ENCODE measurements at places on chromosomes 2 and 18.

DNA sequence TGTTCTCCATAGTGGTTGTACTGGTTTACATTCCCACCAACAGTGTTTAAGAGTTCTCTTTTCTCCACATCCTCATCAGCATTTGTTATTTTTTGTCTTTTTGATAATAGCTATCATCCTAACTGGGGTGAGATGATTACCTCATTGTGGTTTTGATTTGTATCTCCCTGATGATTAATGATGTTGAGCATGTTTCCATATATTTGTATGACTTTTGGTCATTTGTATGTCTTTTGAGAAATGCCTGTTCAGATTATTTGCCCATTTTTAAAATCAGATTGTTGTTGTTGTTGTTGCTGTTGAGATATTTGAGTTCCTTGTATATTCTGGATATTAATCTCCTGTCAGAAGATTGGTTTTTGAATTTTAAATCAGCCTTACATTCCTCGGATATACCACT, 147.5 kb downstream of the NCOA1 start:
- no peak for DNase-seq

DNA sequence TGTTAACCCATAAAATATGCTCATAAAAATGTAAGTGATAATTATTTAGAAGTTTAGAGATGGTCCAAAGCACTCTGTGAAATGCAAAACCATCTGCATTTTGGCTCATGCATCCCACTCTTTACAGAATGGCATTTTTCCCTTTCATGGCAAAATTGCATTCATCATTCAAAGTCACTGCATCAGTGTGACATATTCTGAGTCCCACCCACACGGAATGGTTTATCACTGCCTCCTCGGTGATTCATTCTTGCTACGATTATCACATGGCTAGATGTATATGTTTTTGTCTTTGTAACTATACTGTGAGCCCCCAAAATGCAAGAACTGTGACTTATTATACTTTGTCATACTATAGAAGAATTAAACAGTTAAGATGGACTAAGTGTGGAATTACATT, 293.0 kb downstream of the LRATD1 start:
- no peak for DNase-seq

DNA sequence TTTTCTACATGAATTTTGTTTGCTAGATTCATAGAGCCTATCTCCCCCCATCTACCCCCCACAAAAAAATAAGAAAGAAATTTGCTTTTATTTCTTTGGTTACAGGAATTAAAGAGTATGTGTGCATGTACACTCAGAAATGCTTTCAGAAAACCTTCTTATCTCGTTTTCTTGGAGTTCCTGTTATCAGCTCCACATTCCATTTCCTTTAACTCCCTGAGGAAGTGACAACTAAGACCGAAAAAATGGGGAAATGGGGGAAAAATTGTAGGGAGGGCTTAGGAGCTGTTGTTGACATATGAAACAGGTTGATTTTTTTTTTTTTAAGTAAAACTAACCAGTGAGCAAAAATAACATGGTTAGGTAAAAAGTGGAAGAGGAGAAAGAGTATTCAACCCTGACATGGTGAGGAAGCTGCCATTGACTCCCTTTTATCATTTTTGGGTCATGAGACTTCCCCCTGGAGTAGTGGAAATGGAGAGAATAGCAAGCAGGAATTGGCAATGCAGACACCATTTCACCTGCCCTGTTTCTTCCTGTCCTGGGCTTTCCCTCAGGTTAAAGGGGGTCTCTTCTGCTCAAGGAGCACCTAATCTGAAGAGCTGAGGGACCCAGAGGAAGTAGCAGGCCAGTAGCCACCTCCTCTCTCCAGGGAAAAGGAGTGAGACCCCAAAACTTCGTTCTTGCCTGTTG, 93.5 kb downstream of the OSBPL6 start:
- no peak for DNase-seq

DNA sequence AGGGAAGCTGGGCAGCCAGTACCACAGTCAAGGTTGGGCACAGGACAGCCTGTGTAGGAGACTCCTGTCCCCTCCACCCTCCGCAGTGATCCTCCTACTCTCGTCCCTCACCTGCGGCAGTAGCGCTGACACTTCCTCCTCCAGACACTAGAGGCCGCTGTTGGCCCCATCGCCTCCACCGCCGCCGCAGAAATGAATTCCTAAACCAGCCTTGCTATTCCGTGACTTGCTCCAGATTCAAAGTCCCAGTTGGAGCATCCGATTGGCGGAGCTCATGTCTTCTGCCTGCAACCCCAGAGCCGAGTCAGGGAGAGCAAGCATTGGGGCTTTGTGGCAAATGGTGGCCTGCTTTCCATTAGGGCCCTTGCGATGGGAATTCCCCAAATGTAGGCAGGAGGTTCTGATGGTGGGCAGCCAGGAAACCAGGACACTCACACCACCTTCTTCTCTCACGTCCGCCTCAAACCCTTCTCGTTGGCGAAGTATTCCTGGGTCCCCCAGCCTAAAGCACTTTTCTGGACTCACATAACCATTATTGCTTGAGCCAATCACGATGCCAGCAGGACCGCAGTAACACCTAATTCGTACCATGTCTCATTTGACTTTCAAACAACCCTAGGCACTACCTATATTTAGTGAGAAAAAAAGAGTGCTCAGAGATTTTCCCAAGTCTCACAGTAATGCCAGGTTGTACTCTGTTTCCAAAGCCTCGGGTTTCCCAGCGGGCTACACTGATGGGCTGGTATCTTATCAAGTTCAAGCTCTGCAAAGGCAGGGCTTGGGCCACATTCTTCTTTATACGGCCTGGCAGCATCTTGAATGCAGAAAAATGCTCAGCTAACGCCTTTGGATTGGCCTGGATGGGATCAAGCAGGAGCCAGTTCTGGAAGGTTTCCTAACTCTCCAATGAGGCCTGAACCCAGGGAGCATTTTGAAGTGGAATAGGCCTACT, 1.2 kb upstream of the DNAJB2 start:
- peak; percentile 60 for DNase-seq

DNA sequence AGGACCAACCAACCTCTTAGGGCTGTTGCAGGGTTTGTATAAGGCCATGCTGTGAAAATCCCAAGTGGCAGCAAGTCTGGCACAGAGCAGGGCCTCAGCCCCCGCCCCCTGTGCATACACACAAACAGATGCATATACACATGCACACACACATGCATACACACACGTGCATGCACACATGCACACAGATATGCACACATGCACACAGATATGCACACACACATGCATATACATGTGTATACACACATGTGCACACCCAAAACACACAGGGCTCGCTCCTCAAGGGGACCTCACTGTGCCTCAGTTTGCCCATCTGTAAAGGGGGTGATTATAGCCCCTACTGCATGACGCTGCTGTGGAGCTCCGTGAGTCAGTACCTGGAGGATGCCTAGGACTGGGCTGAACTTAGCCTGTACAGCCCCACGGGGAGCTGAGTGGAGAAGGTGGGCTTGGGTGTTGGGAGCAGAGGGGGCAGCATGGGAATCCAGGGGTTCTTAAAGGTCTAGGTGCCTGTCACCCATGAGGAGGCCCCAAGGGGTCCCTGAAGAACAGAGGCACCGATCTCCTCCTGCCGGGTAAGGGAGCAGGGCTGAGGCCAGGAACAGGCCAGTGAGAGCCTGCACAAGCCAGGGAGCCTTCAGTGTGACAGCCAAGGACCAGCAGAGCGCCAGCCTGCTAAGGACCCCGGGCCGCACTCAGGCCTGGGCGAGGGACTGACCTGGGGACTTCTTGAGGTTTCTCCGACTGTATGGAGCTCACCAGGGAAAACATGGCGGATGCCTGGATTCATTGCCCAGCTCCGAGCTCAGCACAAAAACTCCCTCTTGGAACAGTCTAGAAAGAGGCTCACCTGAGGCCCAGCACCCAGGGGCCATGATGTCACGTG, 24.0 kb upstream of the ALPI start:
- no peak for DNase-seq

- no peak for DNase-seq
These were observed 19.3 kb downstream of the TGFA start for GRCh38 chr2:70534183-70534836.

DNA sequence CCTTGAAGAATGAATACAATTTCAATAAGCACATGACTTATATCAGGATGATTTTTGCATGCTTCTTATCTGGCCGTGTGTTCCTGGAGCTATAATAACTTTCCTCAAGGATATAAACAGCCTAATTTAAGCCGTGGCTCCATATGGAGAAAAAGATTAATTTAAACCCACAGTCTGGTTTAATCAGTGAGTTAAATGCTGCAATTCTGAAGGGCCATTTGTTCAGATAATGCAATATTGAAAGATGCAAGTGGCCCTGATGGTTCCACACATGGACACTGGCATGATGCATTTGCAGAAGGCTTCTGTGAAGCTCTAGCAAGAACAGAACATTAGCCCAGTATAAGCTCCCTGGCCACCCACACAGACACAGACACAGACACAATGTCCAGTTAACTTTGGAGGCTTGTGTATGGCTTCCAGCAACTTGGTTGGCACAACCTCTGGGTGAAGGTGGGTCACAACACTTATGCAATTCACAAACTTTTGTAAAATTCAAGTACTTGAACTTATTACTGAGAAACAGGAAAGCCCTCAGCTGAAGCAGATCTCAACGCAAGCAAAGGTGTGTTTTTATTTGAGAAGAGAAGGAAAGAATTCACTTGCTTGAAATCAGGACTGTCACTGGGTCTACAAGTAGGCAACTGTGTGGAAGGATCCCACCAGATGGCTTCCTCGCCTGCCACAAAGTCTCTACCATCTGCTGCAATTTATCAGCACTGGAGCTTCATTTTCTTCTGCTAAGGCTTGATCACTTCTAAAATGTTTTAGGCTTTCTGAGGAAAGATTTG, 63.3 kb downstream of the MDH1 start:
- no peak for DNase-seq

- no peak for DNase-seq
These were observed 339.0 kb downstream of the RAD51AP2 start for GRCh38 chr2:17179145-17179808.

DNA sequence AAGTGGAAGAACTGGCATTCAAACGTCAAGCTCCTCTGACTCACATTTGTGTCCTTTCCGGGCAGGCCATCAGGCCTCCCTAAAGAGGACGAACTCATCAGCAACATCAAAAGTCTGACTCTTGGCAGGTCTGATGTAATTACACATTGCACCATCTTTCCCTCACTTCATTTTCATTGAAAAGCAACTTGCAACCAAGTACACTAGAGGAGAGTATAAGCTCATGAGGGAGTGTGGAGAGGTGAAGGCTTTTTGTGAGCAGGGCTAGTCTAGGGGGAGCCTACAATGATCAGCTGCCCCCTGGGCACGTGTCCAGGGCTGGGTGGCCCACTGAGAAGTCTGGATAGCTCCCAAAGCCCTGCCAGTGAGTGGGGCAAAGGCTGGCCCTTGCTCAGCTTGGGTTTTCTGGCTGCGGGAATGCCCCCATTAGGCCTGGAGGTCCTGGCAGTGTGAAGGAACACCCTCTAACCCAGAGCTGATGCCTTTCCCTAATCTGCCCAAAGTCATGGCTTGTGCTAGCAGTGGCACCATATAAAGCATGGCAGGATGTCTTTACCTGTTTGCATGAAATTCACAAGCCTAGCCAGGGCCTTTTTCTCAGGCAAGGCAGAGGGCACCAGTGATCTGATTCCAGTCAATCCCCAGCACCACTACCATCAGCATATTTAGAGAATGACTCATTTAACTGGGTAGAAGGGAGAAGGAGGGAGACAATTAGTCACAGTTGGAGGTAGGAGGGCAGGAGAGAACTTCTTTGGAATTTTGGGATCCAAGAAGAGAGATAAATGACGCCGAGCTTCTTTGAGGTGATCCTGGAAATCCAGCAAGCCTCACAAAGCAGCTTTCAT, 8.5 kb upstream of the DAW1 start:
- no peak for DNase-seq

DNA sequence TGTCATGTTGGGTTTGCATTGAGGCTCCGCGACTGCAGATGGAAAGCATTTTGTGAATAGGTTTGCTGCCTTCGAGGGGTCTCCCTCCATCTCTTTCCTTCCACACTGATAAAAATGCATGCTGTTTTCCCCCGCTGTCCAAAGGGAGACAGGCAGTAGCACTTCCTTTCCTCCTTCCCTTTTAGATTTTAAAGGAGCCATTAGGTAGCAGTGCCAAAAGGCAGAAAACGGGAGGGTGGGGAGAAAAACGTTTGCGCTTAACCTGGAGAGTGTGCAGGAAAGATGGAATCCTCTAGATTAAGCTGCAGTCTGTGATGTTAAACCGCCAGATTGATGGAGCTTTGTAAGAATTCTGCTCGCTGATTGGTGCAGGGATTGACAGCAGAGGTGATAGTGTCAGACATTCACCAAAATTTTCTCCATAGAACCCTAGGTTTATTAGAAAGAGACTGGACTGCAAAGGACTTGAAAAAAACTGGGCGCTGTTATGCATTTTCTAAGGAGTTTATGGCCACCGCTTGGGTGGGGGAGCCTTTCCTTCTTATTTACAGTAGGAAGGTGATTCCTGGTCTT, 688 bp downstream of the MAPRE2 start:
- DNase-seq = no peak

DNA sequence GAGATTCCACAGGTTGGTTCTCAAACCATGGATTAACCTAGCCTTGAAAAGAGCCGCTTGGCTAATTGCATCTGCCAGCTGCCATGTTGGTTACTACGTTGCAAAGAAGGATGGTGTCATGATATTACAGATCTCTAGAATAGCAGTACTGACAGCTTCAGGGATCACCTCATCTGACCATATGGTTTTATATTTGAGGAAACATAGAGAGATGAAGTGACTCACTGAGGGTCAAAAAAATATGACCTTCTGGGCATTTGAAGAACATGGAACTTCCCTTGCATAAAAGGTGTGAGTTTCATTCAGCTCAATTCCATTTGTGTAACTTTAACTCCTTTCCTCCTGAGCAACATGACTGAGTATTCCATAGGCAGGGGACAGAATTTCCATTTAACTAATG, 242.3 kb downstream of the SETBP1 start:
- DNase-seq = no peak

DNA sequence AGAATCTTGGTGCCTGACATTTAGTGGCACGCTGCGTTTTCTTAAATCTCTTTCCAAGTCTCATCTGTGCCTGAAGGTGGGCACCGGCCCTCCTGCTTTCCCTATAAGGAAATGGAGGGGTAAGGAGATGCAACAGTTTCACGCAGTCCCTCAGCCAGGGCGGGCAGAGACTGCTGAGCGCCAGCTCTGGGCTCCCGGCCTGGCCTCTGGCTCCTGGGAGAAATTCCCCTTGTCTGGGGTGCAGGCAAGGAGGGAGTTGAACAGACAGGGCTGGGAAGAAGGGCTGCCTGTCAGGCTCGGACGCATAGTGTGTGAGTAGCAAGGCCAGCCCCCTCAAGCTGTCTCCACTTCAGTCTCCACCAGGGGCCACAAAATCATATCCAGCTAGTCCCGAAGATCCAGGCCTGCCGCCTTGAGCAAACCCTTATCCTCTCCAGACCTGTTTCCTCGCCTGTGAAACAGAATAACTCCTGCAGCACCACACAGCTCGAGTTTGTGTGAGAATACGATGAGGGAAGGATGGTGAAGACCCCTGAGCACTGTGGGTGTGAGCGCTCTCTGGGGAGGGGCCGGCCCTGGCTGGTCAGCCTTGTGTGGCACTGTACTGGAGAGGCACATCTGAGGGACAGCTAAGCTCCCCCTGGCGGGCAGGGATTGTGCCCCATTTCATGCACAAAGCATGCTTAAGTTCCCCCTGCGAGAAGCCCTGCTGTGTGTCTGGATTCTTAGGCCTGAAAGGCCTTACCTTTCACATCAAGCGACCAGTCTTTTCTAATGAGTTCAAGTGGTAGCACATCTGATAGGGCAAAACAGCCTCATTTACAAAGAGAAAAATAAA, 33.8 kb downstream of the SDC1 start:
- no peak for DNase-seq

GRCh38 chr2:221203125-221203524, 369.0 kb downstream of the EPHA4 start:
- DNase-seq = no peak

- DNase-seq = no peak
These were observed 46.3 kb downstream of the LTBP1 start for GRCh38 chr2:32993005-32993539.
